Right lung (tissue), 10 donors: ENCODE measurements at places on chromosomes 2 and 18. TPM values are rescaled to one million over a fixed set of nuclear protein-coding genes. Genes with fewer than 3 reads are reported as not detected.
A peak's percentile ranks its signal among the peaks of the same experiment; 100 is the strongest.

The CHST9 gene
- 2.1 TPM for polyA plus RNA-seq

The SLC19A3 gene
- polyA plus RNA-seq = 32.3 TPM

The THOC1 gene
- polyA plus RNA-seq = 70.8 TPM

GRCh38 chr2:202494300-202495229 lies 118.4 kb downstream of the BMPR2 start:
- DNase-seq = peak; percentile 80

The PPP1R7 gene
- polyA plus RNA-seq = 68.5 TPM

GRCh38 chr18:62101321-62101721 lies 85.5 kb downstream of the PIGN start:
- no peak for DNase-seq

The MC4R gene
- 1.1 TPM for polyA plus RNA-seq

GRCh38 chr2:8802741-8803140 lies 34.7 kb downstream of the KIDINS220 start:
- DNase-seq = no peak

DNA sequence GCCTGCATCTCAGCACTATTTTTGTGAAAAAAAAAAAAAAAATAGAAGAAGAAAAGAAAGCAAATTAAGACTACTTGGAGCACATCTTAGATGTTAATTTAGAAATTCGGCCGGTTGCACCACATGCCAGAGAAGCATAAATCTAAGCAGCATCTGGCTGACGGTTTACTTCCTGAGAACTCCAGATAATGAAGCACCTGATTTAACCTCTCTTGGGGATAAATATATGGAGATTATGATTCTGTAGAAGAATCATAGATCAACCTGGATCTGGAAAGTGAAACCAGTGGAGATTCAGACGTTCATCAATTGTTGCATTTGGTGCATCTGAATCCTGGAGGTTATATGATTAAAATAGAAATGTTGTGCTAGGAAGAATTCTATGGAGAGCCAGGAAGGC lies 102.1 kb upstream of the SH3BP4 start:
- DNase-seq = no peak

The MBD5 gene
- 52.5 TPM for polyA plus RNA-seq

The STARD6 gene
- not detected for polyA plus RNA-seq

- no peak for DNase-seq
These were observed 1014.3 kb upstream of the CDH2 start for GRCh38 chr18:29191263-29191662.

The TGFBRAP1 gene
- polyA plus RNA-seq = 14.0 TPM

DNA sequence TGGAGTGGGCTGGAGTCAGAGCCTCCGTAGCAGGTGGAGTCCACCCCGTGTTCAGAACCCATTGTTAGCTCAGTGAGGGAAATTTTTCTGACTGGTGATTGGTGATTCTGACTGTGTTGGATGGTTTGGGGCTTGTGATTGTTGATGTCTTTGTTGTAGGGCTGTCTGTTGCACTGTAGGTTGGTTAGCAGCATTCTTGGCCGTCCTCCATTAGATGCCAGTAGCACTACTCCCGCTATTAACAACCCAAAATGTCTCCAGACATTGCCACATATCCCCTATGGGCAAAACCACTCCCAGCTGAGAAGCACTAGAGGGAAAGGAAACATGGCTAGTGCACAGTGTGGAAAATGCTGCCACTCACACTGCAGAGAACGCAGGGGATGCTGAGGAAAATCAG lies 51.7 kb downstream of the ARMC9 start:
- no peak for DNase-seq

The SNORC gene
- 0.90 TPM for polyA plus RNA-seq

The FER1L5 gene
- 0.97 TPM for polyA plus RNA-seq

DNA sequence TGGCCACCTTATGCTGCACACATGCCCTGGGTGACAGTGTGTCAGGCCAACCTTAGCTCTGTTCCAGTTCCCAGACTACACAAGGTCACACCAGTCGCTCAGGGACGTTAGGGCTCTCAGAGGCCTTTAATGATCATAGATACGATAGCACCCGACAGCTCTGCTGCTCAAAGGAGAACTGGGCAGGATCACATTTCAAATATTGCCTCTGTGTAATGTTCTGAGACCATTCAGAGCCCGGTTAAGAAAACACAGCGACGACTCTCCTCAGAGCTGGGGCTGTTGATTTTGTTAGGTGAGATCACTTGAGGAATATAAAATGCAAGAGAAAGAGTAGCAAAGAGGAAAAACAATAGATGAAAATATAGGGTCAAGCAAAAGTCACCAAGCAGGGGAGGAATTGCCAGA lies 166.6 kb upstream of the TANK start:
- no peak for DNase-seq

DNA sequence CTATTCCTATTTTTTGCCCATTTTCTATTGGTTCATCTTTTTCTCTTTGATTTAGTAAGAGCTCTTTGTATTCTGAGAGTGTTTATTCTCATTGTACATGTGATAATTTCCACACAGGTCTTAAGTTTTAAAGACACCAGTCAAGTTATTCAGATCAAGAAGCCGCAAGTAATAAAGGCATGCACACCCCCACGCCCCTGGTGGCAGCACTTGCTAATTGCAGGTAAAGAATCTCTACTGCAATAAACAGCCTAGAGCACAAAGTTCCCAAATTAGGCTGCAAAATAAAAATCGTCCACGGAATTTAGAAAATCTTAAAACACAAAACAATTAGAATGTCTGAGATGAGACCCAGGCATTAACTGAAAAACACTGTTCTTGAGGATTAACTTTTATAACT lies 45.2 kb downstream of the ST3GAL5 start:
- no peak for DNase-seq

The USP40 gene
- 50.8 TPM for polyA plus RNA-seq

- DNase-seq = peak; percentile 22
These were observed 808.2 kb downstream of the SUCLG1 start for GRCh38 chr2:83650898-83651297.

- no peak for DNase-seq
These were observed 25.1 kb upstream of the DPYSL5 start for GRCh38 chr2:26822877-26823276.

The SLC4A1AP gene
- 28.8 TPM for polyA plus RNA-seq

GRCh38 chr2:54609647-54610046 lies 113.8 kb upstream of the EML6 start:
- DNase-seq = no peak

The FAM237A gene
- polyA plus RNA-seq = not detected

GRCh38 chr18:8948471-8949149 lies 153.9 kb upstream of the NDUFV2 start:
- DNase-seq = no peak

DNA sequence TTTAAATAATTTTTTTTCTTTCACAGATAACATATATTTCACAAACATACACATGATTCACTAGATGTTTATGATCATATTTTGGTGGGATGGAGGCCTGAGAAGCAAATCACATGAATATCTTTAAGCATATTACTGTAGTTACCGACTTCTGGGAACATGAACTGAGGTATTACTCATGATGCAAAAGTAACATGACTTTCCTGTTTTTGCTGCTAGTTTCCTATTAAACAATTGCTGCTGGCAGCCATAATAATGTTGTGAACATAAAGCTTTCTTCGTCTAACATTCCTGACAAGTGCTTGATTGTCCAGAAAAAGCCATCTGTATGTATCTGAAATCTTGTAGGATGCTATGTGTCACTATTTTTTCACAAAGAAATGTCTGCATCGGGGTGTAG lies 145.4 kb downstream of the MTX2 start:
- DNase-seq = no peak

The KCNG2 gene
- 0.20 TPM for polyA plus RNA-seq

The TLK1 gene
- 38.6 TPM for polyA plus RNA-seq

The HMSD gene
- 1.5 TPM for polyA plus RNA-seq

DNA sequence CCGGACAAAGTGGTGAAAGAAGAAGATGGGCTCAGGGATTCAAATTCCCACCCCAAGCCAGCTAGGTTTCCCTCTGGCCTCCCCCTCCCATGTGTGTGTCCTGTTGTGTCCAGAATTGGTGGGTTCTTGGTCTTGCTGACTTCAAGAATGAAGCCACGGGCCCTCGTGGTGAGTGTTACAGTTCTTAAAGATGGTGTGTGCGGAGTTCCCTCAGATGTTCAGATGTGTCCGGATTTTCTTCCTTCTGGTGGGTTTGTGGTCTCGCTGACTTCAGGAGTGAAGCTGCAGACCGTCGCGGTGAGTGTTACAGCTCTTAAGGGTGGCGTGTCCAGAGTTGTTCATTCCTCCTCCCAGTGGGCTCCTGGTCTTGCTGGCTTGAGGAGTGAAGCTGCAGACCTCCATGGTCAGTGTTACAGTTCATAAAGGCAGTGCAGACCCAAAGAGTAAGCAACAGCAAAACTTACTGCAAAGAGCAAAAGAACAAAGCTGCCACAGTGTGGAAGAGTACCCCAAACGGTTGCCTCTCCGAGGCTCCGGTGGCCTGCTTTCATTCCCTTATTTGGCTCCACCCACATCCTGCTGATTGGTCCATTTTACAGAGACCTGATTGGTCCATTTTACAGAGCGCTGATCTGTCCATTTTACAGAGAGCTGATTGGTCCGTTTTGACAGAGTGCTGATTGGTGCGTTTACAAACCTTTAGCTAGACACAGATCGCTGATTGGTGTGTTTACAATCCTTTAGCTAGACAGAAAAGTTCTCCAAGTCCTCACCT lies 37.7 kb upstream of the KLF11 start:
- no peak for DNase-seq

The GALR1 gene
- 0.15 TPM for polyA plus RNA-seq

GRCh38 chr2:96251721-96252292 lies 14.0 kb downstream of the TMEM127 start:
- peak; percentile 28 for DNase-seq

GRCh38 chr2:50791271-50791670 lies 240.7 kb downstream of the NRXN1 start:
- no peak for DNase-seq

DNA sequence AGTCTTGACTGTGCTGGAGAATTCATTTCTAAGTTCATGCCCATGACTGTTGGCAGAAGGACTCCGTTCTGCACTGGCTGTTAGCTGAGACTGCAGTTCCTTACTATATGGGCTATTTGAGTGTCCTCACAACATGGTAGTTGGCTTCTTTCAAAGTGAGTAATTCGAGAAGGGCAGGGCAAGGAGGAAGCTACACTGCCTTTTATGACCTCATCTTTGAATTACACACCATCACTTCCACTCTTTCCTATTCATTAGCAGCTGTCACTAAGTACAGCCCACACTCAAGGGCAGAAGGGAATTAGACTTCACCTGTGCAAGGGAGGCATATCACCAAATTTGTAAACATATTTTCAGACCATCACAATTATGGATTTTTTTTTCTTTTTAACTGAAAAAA lies 55.9 kb upstream of the EPAS1 start:
- no peak for DNase-seq
